SK-MEL-5 (cell line): ENCODE measurements at places on chromosomes 5 and 9. TPM values are rescaled to one million over a fixed set of nuclear protein-coding genes. Genes with fewer than 3 reads are reported as not detected.

GRCh38 chr9:37971691-37972090, 67.8 kb upstream of the SLC25A51 start:
- DNase-seq: no peak

TMEM232 gene
- total RNA-seq: 0.74 and 2.0 TPM in 2 replicates

GRCh38 chr5:113283558-113283957, 151.2 kb downstream of the TSSK1B start:
- no peak for DNase-seq

STKLD1 gene
- total RNA-seq: 1.4 and 1.7 TPM in 2 replicates

- DNase-seq: no peak
Observed at GRCh38 chr5:53930457-53930856, 370.0 kb downstream of the NDUFS4 start.

TAF1L gene
- total RNA-seq: not detected in 2 replicates

DNA sequence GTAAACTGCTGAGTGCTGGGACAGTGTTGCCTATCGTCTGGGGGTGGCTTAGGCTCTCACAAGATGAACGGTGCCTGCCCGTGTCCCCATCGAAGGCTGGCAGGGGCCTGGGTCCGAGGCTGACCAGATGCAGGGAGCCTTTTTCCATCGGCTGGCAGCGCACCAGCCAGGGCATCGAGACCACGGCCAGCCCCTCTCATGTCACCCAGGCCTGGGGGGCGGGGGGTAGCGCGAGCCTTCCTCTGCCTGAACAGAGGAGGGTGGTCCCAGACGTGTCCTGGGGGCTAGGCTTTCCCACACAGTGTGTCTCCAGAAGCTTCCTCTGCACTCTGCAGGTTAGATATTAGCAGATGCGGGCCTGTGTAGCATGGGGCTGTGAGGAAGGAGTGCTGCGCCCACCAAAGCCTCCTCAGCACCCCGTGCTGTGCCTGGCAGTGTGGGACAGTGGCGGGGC, 17.3 kb downstream of the FGD3 start:
- no peak for DNase-seq
